ENCODE measurements at places on chromosomes 4 and X. TPM values are rescaled to one million over a fixed set of nuclear protein-coding genes. Genes with fewer than 3 reads are reported as not detected.

GRCh38 chrX:18810416-18810815 is 103.0 kb downstream of the PPEF1 start:
- DNase-seq = no peak

DNA sequence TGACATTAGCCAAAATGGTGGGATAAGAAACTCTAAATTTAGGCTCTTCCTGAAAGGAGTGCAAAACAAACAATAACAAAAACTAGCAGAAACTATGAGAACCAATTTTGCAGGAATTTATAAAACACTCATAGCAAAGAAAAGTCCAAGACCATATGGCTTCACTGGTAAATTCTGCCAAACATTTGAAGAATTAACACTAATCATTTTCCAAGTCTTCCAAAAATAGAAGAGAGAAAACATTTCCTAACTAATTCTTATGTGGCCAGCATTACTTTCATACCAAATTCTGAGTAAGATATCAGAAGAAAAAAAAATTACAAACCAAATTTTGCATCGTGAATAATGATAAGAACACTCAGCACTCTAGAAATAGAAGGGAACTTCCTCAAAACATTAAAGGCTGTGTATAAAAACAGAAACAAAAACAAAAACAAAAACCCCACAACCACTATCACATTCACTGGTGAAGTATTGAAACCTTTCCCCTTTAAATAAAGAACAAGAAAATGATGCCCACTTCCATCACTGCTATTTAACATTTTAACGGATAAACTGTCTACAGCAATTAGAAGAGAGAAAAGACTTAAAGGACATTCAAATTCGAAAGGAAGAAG is 524.3 kb upstream of the GALNTL6 start:
- DNase-seq = no peak

The HADH gene
- 16.1 TPM for total RNA-seq

- DNase-seq = peak; percentile 17
These were observed 53.1 kb upstream of the TSPAN5 start for GRCh38 chr4:98711526-98711925.

GRCh38 chrX:131728295-131729145 is 184.6 kb downstream of the OR13H1 start:
- no peak for DNase-seq

GRCh38 chrX:47380268-47380667 is 9.9 kb downstream of the ZNF157 start:
- no peak for DNase-seq

GRCh38 chrX:119693040-119693995 is at the start of gene SEPTIN6:
Gene SEPTIN6, minus strand, starts transcription at chrX:119693168. Its CDS starts 63 bp downstream, at chrX:119693105.
- DNase-seq = peak; percentile 69

DNA sequence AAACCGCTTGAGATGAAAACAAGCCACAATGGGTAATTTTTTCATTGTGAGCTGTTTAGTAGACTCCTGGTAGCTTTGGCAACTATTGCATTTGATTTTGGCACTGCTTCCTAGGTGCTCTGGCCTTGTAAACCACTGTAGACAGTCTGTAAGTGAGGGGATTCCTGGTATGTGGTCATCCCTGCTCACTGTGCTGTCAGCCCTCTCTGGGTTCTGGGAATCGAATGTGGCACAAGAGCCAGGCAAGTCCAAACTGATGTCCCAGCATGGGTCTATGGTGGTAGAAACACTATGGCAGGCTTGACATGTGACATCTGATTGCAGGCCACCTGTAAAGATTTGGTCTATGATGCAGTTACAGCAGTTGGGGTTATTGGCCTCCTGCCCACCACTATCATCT is 2.5 kb downstream of the USP51 start:
- DNase-seq = no peak

GRCh38 chr4:68466185-68466584 is 18.9 kb downstream of the TMPRSS11E start:
- peak; percentile 96 for DNase-seq

The AFF2 gene
- total RNA-seq = 4.4 TPM

DNA sequence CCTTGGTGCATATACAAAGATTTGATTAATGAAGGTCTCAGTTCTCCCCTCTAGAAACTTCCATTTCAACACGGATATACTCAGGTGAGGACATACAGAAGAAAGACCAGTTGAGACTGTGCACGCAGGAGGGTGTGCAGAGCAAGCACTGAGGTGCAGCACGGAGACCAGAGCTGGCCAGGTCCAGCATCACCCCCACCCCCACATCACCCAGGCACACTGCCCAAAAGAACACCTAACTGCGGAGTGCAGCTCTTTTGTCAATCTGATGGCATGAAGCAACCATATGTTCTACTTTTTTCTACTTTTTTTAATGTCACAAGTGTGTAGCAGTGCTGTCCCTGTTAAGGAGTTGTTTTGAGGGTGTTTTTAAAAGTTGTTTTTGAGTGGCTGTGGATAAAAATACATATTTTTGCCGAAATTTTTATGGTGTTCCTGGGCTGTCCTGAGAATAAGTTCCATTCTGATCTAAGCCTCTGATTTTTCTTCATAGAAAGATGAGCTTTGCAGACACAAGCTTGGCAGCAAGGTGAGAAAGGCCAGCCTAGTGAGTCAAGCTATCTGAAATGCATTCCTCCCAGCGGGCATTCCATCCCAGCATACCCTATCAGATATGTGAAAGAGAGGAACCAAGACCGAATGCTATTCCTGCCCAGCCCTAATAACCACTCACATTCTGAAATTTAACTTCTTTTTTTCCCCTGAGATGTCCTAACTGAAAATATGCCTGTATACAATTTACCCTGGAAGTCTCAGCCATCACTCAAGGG is 173.7 kb downstream of the PTTG2 start:
- DNase-seq = no peak

The MAN2B2 gene
- total RNA-seq = 28.5 TPM

The TGIF2LX gene
- not detected for total RNA-seq

GRCh38 chr4:183621875-183622274 is 37.1 kb downstream of the RWDD4 start:
- no peak for DNase-seq

The P2RY4 gene
- total RNA-seq = not detected

DNA sequence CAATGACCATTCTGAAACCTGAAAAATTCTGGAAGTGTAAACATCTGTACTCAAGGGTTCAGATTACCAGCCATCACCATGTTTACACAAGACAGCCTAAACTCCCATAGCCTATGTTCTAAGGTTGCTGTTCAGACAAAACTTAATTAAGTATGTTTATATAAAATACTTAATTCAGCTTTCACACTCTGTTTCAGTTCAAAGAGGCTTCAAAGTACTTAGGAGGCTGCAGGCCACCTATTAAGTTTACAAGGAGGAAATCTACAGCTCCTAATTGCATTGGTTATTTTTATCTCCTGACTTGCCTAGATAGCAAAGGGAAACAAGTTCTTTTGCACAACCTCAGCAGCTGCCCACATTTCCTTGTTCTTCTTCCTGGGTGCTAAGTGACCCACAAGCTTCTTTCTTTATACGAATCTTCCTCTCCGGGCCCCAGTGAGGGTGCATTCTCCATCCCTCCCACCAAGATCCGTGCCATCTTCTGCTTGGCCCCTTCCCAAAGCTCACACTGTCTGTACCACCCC is 2.0 kb downstream of the GAK start:
- no peak for DNase-seq
